ENCODE measurements at places on chromosomes 16 and 17.

DNA sequence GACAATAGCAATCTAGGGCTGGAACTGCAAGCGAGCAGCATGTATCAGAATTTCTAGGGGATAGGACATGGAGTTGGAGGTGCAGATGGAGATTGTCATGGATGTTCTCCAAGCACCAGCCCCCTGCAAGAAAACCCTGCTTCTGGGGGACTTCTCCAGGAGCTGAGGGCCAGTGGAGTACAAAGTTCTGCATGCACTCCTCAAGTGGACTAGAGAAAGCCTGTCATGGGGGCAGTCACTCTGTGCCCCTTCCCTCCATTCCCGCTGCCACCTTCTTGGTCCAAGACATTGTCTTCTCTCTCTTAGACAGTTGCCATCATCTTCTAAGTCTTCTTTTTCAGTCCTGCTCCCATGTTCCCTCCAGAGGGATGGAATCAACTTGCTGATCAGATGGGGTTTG lies 87.9 kb downstream of the AIPL1 start:
- no peak overlapping the region for H3K4me3 ChIP-seq
- H3K27ac ChIP-seq, result no peak overlapping the region
- H3K36me3 ChIP-seq, result no peaks in the 10 kb centered on the region
- H3K27me3 ChIP-seq, result peaks cover under 1% of the 10 kb centered on the region
- no peak for DNase-seq
- H3K4me1 ChIP-seq, result no peaks in the 10 kb centered on the region

GRCh38 chr17:68094481-68095078 lies 59.0 kb downstream of the KPNA2 start:
- H3K27me3 ChIP-seq, result peaks cover 56% of the 10 kb centered on the region
- DNase-seq, result no peak
- no peak overlapping the region for H3K27ac ChIP-seq

DNA sequence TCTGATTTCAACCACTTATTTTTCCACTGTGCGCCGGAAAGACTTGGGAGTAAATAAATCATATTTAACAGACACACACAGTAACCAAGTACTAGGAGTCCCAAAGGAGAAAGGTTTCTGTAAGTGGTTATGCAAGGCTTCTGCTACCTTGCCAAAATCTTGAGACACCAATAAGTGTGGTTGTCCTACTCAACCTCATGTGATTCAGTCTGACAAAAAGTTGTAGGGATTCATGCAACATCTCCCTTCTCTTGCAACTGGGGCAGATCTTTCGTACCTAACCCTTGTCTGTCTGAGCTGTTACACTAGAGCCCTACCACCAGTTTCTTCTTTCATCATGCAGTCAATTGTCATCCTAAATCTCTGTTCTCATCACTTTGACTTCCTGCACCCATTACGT lies 69.9 kb upstream of the NUDT7 start:
- H3K36me3 ChIP-seq, result no peaks in the 10 kb centered on the region
- H3K27ac ChIP-seq, result no peak overlapping the region
- no peak for DNase-seq
- H3K4me1 ChIP-seq, result no peaks in the 10 kb centered on the region
- no peak overlapping the region for H3K4me3 ChIP-seq
- H3K27me3 ChIP-seq, result no peaks in the 10 kb centered on the region

- H3K27ac ChIP-seq, result no peak overlapping the region
- no peaks in the 10 kb centered on the region for H3K36me3 ChIP-seq
- no peaks in the 10 kb centered on the region for H3K27me3 ChIP-seq
- H3K4me3 ChIP-seq, result no peak overlapping the region
- H3K4me1 ChIP-seq, result no peaks in the 10 kb centered on the region
Measured at GRCh38 chr17:57565176-57565575, 179.9 kb downstream of the CCDC182 start.

DNA sequence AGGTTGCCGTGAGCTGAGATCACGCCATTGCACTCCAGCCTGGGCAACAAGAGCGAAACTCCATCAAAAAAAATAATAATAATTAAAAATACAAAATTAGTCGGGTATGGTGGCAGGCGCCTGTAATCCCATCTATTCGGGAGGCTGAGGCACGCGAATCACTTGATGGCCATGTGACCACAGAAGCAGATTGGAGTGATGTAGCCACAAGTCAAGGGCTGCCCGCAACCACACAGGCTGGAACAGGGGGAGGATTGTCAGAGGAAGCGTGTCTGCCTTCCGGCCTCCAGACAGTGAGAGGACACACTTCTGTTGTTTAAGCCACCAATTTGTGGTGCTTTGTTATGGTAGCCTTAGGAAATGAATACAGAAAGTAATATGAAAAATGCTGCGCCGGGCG lies 11.8 kb upstream of the NAGS start:
- H3K27me3 ChIP-seq, result peaks cover 24% of the 10 kb centered on the region
- H3K36me3 ChIP-seq, result no peaks in the 10 kb centered on the region
- no peak overlapping the region for H3K27ac ChIP-seq
- no peak overlapping the region for H3K4me3 ChIP-seq
- no peaks in the 10 kb centered on the region for H3K4me1 ChIP-seq

DNA sequence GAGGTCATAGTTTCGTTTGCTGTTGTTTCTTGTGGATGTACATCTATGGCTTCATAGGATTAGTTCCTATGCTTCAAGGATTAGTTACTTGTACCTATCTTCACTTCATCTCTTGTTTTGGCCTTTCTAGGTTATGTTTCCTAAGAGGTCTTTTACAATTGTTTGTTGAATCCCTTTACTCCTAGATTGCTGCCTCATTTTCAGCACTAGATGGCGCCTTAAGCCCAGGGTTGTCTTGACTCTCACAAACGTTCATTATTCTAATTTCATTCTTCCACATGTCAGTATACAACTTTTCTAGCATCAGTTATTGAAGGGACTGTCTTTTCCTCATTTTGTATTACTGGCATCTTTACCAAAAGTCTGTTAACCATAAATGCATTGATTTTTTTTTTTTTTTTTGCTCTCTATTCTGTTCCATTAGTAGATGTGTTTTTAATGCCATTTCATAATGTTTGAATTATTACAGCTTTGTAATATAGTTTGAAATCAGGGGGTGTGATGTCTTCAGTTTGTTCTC lies 45.0 kb upstream of the NACA2 start:
- H3K27me3 ChIP-seq, result peaks cover 26% of the 10 kb centered on the region
- peak; percentile 74 for DNase-seq
- no peaks in the 10 kb centered on the region for H3K4me1 ChIP-seq
- H3K27ac ChIP-seq, result no peak overlapping the region

DNA sequence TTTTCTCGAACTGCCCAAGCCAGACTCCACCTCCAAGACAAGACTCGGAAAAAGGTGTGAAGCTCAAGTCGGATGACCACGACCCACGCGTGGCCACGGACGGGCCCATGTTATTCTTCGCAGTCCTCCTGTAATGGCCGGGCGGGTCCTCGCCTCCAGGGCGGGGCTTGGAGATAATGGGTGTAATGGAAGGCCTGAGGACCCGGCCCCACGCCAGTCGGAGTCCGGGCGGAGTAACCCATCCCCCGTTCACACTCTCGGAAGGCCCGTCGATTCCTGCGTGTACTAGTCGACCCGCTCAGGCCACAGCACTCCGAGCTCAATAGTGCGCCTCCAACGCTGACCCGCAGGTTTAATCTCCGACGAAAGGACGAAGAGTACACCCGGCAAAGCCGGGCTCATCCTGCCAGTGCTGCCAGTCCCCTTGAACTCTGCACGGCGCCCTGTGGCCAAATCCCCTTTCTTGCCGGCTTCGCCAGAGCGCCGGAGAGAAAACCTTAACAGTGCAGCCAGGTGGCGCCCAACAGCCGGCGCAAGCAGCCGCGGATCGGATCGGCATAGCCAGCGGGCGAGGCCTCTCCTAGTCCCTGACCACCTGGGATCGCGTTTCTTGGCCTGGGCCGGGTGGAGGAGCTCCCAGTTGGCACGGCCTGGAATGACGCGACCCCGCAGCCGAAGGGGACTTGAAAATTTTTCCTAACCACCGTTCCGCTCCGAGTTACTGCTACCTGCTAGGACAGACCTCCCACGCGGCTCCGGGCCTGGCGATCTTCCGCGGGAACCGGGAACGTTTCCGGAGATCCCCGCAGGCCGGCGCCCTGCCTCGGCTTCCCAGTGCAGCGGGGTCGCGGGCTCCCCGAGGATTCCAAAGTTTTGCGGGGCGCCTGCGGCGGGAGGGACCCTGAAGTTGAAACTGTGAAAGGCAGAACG lies 762.0 kb downstream of the KCNJ18 start:
- H3K27me3 ChIP-seq, result no peaks in the 10 kb centered on the region
- H3K4me3 ChIP-seq, result no peak overlapping the region
- DNase-seq, result no peak
- no peaks in the 10 kb centered on the region for H3K4me1 ChIP-seq
- no peak overlapping the region for H3K27ac ChIP-seq

GRCh38 chr17:3602499-3602898 lies 6.7 kb downstream of the TRPV1 start:
- DNase-seq, result peak; percentile 46
- H3K4me1 ChIP-seq, result no peaks in the 10 kb centered on the region
- no peaks in the 10 kb centered on the region for H3K27me3 ChIP-seq
- H3K27ac ChIP-seq, result no peak overlapping the region

DNA sequence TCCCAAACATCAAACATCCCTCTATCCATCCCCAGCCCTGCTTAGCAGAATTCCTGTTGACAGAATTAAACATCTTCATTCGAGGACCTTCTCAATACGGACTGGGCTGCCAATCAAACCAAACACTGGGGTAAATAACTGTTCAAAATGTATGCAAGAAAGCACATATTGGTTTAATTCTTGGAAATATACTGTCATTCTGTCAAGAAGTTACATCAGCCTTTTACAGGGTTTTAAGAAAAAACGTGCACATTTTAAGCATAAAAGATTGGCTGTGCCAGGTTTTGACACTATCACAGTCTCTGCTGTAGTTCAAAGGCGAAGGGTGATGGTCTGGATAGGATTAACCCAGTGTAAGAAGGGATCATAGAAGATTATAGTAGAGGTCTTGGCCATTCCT lies 25.1 kb upstream of the CCNF start:
- peaks cover 5% of the 10 kb centered on the region for H3K27me3 ChIP-seq
- no peaks in the 10 kb centered on the region for H3K36me3 ChIP-seq
- H3K27ac ChIP-seq, result no peak overlapping the region
- DNase-seq, result no peak
- H3K4me3 ChIP-seq, result no peak overlapping the region
- H3K4me1 ChIP-seq, result peaks cover 5% of the 10 kb centered on the region

- no peak for DNase-seq
- H3K4me1 ChIP-seq, result no peaks in the 10 kb centered on the region
- H3K4me3 ChIP-seq, result no peak overlapping the region
- no peak overlapping the region for H3K27ac ChIP-seq
Measured at GRCh38 chr17:39548494-39549225, 59.1 kb downstream of the NEUROD2 start.

DNA sequence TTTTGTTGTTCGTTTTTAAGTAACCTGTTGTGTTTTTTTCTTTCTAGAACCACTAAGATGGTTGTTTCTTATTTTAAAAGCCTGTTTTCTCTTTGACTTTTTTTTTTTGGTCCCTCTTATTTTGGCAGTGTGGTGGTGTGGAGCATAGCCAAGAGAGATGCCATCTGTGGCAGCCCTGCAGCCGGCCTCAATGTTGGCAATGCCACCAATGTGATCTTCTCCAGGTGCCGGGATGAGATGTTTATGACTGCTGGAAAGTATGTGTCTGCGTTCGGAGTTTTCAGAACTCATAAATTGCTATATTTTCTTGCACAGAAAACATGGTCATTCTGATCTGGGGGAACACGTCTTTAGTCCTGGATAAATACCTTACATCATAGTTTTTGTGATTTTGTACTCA lies 17.6 kb downstream of the CFAP52 start:
- no peak overlapping the region for H3K27ac ChIP-seq
- no peaks in the 10 kb centered on the region for H3K36me3 ChIP-seq
- no peak overlapping the region for H3K4me3 ChIP-seq
- no peaks in the 10 kb centered on the region for H3K4me1 ChIP-seq
- DNase-seq, result no peak

DNA sequence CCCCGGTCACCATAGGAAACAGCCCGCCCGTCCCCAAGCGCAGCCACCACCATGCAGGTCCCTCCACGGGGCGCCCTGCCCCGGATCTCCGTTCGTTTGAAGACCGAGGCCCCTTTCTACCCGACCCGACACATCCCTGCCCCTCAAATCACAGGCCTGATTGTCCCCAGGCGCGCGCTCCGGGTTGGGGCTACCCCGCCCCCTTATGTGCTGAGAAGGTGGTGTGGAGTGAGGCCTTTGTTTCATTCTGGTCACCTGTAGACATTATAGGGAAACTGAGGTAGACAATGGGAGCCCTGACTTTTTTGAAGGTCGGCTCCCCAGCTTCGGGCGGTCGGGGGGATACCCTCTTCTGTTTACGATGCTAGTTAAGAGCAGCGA lies 763 bp upstream of the ACTG1 start:
- DNase-seq, result peak; percentile 75
- H3K4me3 ChIP-seq, result peak overlapping the region; percentile 77
- H3K27ac ChIP-seq, result peak overlapping the region; percentile 93
- H3K4me1 ChIP-seq, result peaks cover 39% of the 10 kb centered on the region
- H3K27me3 ChIP-seq, result peaks cover 3% of the 10 kb centered on the region

GRCh38 chr16:3596101-3596861 lies 15.1 kb downstream of the SLX4 start:
- no peaks in the 10 kb centered on the region for H3K4me1 ChIP-seq
- DNase-seq, result no peak
- no peak overlapping the region for H3K27ac ChIP-seq
- H3K4me3 ChIP-seq, result no peak overlapping the region
- peaks cover 27% of the 10 kb centered on the region for H3K36me3 ChIP-seq
- no peaks in the 10 kb centered on the region for H3K27me3 ChIP-seq

DNA sequence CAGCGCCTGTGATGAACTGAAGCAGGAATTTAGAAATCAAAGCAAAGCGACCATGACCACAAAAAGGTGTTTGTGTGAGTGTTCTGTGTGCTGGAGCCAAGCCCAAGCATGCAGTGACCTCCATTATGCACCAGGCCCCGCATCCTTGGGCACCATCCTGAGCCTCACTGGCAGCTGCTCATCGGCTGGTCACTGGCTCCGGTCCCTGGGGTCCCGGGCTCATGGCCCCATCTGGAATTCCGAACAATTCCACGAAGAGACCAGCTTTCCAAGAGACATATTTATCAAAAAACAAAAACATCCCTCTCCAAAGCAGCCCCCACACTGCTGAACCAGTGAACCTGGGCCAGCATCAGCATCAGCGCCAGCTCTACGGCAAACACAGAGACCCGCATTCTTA lies 15.2 kb upstream of the ZNF469 start:
- H3K36me3 ChIP-seq, result no peaks in the 10 kb centered on the region
- no peak for DNase-seq
- no peak overlapping the region for H3K27ac ChIP-seq
- H3K27me3 ChIP-seq, result peaks cover 4% of the 10 kb centered on the region
- no peaks in the 10 kb centered on the region for H3K4me1 ChIP-seq
- no peak overlapping the region for H3K4me3 ChIP-seq

DNA sequence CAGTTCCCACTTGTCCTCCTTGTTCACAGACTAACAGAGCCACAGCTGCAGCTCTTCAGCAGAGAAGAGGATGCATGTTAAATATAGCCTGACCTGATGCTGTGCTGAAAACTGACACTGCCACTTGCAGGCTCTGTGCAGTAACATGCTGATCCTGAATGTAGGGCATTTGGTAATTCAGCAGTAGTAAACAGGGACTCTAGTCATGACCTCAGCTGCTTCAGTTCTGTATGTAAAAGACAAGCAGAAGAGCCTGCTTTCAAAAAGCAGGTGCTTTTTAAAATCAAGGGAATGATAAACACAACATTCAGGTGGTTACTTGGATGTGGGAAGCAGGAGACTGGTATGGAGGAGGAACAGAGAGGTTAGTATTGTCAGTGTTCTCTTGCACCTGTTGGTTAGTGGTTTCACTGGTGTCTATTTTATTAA lies 33.8 kb downstream of the ESRP2 start:
- H3K36me3 ChIP-seq, result peaks cover 20% of the 10 kb centered on the region
- H3K4me3 ChIP-seq, result no peak overlapping the region

GRCh38 chr17:39951924-39952679 lies 10.7 kb upstream of the GSDMA start:
- H3K4me3 ChIP-seq, result peak overlapping the region; percentile 56
- peaks cover 46% of the 10 kb centered on the region for H3K27me3 ChIP-seq
- no peak for DNase-seq
- no peaks in the 10 kb centered on the region for H3K36me3 ChIP-seq
